Activated CD8-positive, alpha-beta memory T cell treated with anti-CD3 and anti-CD28 coated beads for 48 hours (primary cell): ENCODE measurements at places on chromosomes 2 and 18.

GRCh38 chr18:9106800-9107584 lies 4.5 kb downstream of the NDUFV2 start:
- DNase-seq = no peak

GRCh38 chr2:37323176-37323780 lies 1.4 kb downstream of the PRKD3 start:
- no peak for DNase-seq

DNA sequence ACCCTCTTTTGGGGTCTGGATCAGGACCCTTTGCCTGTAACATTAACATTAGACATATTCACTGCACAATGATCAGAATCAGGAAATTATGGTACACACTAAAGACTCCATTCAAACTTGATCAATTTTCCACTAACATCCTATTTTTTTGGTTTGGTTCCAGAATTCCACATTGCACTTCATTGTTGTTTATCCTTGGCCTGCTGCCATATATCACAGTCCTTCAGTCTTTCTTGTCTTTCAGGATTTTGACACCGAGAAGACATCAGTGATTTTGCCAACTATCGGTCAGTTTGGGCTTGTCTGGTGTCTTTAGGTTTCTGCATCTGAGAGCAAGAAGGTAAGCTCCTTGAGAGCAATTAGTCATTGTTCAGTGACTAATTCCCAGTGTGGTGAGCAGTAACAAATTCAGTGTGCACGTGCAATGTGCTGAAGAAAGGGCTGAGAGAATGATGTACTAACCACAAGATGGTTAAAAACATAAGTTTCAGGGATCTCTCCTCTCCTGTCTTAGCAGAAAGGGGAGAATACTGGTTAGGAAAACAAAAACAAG lies 23.5 kb downstream of the MARCHF4 start:
- no peak for DNase-seq

DNA sequence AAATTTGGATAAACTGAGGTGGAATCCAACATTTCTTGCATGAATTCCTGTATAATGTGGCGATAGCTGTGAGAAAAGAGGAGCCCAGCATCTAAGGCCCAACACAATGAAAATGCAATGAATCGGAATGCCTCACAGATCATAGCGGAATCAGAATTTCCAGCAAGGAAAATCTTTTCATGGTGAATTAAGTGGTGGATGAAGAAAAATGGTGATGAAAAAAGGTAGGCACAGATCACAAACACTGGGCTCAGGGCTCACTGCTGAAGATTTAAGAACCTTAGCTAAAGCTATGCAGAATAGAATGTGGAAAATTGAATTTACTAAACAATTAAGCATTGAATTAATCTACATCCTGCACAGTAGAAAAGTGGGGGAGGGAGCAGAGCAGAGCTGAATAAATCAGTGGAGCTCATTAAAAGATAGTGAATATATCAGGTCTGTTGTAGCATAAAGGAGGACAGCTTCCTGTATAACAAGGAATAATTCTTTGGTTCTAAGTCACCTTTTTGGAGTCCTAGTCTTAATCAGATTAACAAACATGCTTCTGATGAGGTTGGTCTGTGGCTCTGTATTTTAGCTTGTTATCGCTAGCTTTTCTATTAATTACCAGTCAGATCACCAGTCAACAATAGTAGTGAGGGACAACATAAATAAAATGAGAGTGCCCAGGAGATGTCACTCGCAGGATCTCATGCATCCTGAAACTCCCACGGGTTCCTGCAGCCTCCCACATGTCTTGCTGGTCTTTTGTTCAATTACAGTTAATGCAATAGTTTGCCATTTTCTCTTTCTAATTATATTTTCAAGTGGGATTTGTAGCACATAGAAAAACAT lies 27.0 kb downstream of the MEIS1 start:
- no peak for DNase-seq

- no peak for DNase-seq
Observed at GRCh38 chr2:20196053-20196656, 28.8 kb downstream of the SDC1 start.

- DNase-seq = no peak
Observed at GRCh38 chr2:176285321-176285720, 16.1 kb downstream of the MTX2 start.

- DNase-seq = no peak
Observed at GRCh38 chr2:37833423-37833822, 91.7 kb upstream of the RMDN2 start.

DNA sequence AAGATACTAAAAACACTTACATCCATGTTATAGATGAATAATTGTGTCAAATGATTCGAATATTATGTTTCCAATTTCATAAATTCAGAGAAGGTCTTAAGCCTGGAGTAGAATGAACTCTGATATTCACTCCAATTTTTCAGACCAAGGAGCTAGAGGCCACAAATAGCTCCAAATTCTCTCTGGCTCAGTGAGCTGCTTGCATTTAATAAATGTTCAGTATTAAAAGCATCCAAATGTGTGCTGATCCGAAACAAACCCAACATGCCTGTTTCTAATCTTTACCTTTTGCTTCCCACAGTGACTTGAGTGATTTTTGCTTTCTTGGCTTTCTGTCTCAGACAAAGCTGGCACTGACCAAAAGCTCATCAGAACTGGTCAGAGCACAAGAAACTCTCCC lies 291.4 kb downstream of the CCDC85A start:
- DNase-seq = no peak

- no peak for DNase-seq
Observed at GRCh38 chr2:236317938-236318396, 53.8 kb upstream of the ASB18 start.

- no peak for DNase-seq
Observed at GRCh38 chr18:13538630-13539029, 187.7 kb downstream of the FAM210A start.

DNA sequence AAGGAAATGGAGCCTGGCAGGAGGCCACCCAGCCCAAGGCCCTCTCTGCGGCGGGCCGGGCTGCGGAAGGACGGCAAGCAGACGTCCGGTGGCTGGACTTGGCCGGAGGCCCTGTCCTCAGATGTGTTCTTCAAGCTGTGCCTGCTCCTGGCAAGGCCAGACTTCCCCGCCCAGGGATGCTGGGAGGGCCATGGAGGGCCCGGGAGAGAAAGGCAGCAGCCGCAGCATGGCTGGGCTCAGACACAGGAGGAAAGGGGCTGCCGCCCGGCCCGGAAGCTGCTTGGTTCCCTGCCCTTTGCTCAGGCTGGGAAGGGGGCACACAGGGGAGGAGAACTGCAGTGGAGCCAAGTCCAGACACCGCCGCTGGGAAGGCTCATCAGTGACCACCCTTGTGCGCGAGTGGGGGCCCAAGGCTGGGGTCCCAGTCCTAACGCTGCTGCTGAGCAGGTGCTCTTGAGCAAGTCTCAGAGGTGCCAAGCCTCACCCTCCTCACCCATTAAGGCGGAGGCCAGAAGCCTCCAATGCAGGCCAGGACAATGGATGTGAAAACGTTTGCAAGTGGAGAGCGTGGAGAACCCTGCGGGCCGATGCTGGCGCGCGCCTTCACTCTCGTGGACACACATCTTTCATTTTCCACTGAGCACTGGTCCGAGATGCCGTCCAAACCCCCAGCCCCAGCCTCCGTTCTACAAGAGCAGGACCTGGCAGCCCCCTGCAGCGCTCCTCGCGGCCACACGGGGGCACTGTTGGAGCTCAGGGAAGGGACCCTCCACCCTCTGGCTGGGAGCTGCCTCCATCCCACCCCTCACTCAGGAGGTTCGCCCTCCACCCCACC lies 7.9 kb downstream of the CROCC2 start:
- DNase-seq = peak; percentile 23

DNA sequence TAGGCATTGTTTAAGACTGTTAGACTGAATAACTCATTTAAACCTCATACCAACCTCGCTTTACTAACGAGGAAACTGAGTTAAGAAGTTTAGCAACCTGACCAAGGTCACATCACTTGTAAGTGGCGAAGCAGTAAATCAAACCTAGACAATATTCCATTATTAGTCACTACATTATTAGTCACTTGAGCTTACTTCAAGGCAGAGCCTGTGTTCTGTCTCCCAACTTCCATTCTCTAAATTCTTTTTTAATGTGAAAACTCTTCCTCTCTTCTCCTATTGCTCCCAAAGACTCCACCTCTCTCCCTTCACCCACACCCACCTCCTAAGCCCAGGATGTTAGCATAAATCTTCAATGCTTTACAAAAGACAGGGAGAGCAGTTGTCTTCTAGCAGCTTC lies 156.5 kb downstream of the ARL6IP6 start:
- no peak for DNase-seq

- DNase-seq = no peak
Observed at GRCh38 chr2:154704991-154705390, 6.5 kb downstream of the KCNJ3 start.

- no peak for DNase-seq
Observed at GRCh38 chr2:74531666-74532065, 1.9 kb downstream of the HTRA2 start.

DNA sequence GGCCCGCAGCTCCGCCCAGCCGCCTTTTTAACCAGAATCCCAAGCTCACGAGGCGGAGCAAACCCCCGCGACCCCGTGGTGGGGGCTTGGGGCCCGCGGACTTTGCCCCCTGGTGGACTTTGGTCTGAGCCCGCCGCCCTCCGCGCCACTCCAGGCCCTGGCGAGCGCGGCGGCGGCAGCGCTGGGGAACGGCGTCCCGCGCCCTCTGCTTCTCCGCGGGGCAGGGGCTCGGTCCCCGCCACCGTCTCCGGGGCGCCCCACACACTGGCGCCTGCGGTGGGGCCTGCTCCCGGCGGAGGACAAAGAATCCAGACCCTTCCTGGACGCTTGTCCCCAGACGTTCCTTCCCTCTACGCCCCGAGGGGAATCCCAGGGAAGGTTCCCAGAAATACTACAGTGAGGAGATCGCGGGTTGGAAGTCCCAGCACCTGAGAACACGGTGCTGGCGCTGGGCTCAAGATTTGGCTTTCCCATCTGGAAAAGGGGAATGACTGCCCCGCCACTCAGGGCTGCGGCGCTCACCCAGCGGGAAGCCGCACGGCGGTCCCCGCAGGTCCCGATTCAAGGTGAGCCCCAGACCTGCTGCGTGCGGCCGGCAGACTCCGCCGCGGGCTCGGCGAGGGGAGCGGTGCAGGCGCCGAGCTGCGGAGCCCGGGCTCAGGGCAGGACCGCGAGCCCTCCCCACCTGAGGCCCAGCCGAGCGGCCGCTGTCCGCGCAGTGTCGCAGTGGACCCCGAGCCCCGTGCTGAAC lies at the start of gene HAAO:
Gene HAAO, minus strand, starts transcription at position 1 of the 751 bp plus-strand sequence. CDS start 47 bp downstream, outside the sequence.
- no peak for DNase-seq

GRCh38 chr2:102592601-102593000 lies 26.8 kb upstream of the SLC9A2 start:
- no peak for DNase-seq

DNA sequence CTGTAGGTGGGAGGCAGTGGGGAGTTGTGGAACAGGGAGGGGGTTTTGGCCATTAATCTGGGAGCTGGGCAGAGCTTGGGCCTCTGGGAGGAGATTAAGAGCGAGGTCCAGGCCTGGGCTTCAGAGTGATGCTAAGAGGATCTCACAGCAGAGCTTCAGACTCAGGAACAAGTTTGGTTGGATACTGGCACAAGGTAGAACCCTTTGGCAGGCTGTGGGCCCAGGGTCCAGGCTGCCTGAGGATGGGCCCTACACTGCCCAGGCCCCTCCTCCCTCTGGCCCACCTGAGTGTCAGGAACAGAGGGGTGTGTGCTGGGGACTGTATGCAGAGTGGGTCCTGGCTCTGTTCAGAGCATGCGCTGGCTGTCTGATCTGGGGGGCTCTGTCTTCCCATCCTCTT lies 334.9 kb downstream of the CYP26B1 start:
- DNase-seq = no peak

DNA sequence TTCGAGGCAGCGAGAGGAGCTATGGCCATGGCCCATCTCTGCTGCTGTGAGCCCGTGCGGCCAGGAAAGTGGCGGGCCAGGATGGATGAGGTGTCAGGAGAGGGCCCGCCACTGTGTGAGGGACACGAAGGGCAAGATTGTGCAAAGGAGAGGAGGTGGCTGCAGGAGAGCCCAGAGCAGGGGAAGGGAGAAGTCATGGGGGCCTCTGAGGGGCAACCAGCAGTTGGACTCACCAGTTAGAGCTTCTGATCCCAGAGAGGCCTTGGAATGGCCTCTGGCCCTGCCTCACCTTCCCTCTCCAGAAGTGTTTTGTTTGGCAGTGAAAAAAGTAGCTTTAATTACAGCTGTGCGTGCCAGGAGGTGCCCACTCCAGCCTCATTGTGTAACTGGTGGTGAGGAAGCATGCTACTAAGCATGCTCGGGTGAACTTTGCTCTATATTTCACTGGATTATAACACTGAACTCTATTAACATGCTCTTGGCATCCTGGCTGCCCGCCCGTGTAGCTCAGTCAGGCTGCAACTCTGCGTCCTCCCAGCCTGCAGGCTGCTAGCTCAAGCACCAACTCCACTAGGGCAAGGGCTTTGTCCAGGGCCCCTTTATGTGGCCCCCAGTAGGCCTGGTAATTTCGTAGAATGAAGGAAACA lies 34.2 kb downstream of the IMPA2 start:
- DNase-seq = no peak

DNA sequence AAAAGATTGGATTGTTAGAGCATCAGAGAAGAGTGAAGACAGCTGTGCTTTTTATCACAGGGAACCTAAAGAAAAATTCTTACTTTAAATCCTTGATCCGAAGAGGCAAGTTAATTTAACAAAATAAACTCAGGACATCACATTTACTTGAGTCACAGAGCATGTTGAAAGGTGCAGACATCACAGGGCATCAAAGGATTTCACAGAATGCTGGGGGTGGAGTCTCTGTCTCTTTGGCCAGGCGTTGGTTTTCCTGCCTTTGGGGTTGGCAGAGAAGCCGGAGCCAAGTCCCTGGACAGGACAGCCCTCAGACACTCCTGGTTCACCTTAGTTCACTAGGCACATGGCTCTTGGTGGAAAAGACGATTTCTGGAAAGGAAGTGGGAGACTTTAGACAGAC lies 56.3 kb downstream of the SH3RF3 start:
- DNase-seq = no peak

GRCh38 chr2:128467321-128467969 lies 148.8 kb upstream of the HS6ST1 start:
- no peak for DNase-seq

DNA sequence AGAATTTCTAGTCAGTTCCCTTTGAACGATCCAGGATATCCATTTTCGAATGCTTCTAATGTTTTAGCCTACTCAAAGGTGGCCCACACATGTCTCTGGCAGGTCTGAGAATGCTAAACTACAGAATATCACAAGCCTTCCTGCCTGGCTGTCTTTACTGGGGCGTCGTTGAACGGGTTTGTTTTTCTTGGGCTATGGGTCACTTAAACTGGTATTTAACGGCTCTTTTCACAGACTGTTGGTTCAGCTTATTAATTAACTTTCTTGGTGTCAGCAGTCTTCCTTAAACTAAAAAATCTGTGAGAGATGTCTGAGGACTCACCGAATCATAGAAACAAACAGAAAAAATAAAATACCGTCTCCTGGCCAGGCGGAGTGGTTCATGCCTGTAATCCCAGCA lies 563.2 kb upstream of the NRP2 start:
- no peak for DNase-seq

GRCh38 chr2:106187273-106187891 lies 6.7 kb downstream of the UXS1 start:
- DNase-seq = no peak
